ENCODE measurements at places on chromosomes 3 and 15.

GRCh38 chr15:70530906-70531305, 232.5 kb downstream of the UACA start:
- no peak for DNase-seq

DNA sequence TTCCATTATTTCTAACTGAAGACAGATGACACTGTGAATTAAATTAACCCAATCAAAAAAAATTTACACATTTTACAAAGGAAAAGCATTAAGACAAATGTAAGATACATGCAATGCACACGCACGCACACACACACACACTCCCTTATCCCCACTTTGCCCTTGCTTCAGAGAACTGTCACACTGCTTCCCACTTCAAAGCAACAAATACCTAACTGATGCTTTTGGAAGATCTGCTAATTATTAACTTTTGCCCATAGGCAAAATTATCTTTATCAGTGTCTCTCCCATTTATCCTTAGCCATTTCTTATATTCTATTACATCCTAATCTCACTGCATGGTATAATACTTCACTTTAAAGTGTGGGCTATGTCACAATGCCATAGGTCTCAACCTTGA, 60.3 kb downstream of the SETD2 start:
- DNase-seq = no peak

DNA sequence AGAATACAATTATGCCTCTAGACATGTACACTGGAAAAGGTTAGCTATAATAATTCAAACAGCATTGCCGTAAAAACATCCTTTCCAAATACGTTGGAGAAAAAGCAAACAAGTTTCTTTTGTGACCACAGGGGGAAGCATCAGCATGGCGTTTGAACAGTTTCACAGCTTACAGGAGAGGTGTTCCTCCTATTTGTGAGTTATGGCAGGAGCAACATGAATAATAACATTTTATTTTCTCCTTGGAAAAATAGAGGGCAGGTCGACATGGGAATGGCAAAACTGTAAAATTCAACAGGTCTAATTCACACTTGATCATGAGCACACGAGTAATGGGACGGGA, 39.7 kb upstream of the GADL1 start:
- peak; percentile 14 for DNase-seq

DNA sequence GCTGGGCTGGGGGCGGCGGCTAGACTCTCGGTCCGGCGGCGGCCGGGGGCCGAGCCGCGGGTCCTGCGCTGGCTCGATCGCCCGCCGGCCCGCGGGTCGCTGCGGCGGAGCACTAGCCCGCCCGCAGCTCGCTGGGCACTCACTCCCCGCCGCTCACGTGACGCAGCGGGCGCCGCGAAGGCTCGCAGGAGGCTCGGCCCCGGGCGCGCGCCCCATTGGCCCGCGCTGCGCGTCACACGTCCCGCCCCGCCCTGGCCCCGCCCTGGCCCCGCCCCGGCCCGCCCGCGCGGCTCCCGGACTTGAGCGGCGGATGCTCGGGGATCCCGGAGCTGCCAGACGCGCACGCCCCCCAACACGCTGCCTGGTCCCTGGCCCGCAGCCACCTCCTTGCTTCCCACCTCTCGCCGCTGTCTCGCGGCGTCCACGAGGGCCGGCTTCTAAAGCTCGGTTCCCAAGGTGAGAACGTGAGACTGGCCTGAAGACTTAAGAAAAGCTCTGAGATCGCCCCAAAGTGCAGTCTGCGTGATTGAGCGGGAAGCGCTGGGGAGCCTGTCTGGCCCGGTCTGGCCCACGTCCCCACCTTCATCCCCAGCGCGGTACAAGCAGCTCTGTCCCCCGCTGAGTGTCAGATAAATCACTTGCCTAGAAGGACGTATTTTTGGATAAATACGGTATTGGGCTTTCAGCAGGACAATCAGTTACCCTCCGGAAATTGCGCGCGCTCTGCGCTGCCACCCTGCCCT, at the start of gene KLF15:
Gene KLF15 (minus strand): TSS at position 114 of the 743 bp plus-strand sequence. CDS start 4,486 bp downstream, outside the sequence.
- DNase-seq = peak; percentile 58

GRCh38 chr3:14133876-14134275, 9.0 kb downstream of the TMEM43 start:
- DNase-seq = no peak

GRCh38 chr3:50132421-50133282, 22.5 kb upstream of the SEMA3F start:
- DNase-seq = no peak

GRCh38 chr3:64220161-64220914, 4.9 kb downstream of the PRICKLE2 start:
- no peak for DNase-seq

Measured in A549 (cell line).